ENCODE measurements at places on chromosomes 3 and 15.
A peak's percentile ranks its signal among the peaks of the same experiment; 100 is the strongest.

- DNase-seq = no peak
Measured at GRCh38 chr3:125079675-125080045, 23.9 kb upstream of the HEG1 start.

- DNase-seq = no peak
Measured at GRCh38 chr15:80289528-80290495, 37.8 kb upstream of the CTXND1 start.

DNA sequence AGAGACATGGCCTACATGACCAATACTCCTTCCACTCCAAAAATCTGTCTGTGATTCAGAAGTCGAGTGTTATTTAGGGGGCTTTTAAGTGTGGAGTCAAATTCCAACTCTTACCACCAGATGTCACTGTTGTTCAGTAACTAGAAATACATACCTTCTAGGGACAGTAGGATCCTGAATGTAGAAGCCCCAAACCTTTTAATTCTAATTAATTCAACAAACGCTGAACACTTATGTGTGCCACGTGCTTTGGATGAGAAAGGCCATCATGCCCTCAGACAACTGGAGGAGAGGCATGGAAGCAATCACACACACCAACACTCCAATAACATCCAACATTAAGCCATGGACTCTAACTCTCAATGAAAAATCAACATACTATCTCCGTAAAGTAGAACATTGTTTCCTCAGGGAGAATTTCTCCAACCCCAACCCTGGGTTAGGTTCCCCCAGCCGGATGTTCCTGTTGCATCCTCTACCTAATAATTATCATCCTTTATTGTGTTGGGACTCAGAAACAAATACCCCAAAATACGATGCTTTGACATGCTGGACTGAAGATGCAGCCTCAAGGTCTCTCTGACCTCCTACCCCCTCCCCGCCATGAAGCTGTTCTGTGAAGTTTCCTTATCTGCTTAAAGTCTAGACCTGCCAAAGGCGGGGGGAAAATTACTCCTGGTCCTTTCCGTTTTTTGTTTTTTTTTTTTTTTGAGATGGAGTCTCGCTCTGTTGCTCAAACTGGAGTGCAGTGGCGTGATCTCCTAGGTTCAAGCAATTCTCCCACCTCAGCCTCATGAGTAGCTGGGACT, 8.0 kb upstream of the CCDC13 start:
- peak; percentile 15 for DNase-seq

DNA sequence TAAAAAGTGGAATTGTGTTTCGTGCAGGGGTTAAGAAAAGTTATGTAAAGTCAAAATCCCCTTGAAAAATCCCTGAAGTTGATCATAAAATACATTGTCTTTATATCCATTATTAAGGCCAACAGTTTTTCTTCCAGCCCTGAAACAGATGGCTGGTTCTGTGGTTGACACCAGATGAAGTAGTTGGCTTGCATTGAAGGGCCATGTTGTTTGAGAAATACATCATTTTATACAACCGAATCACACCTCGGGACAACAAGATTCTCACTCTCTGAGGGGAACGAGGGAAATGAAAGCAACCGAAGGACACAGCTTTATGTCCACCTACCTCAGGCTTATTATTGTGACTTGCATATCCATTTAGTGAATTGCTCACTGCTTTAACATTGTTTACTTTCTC, 126.0 kb upstream of the MITF start:
- DNase-seq = no peak

GRCh38 chr15:92444631-92445030, 51.0 kb downstream of the ST8SIA2 start:
- no peak for DNase-seq

- no peak for DNase-seq
Measured at GRCh38 chr15:34999906-35000305, 11.8 kb upstream of the ZNF770 start.

DNA sequence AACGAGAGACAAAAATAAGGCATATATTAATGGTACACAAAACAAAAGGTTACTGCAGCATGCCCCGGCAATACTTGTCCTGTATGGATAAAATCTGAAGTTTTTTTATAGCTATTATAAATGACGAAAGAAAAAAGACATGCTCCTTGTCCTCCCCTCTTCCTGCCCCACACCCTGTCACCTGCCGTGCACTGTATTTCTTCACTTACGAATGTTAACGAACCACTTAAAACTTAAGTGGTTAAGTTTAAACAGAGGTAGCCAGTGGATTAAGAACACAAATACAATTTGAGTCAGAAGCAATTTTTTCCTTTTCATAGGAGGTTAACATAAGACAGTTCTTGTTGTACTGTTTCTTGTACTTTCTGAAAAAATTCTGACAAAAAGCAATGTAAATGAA, 799.1 kb upstream of the NECTIN3 start:
- DNase-seq = no peak

GRCh38 chr3:180073561-180073960, 36.8 kb upstream of the PEX5L start:
- DNase-seq = no peak

DNA sequence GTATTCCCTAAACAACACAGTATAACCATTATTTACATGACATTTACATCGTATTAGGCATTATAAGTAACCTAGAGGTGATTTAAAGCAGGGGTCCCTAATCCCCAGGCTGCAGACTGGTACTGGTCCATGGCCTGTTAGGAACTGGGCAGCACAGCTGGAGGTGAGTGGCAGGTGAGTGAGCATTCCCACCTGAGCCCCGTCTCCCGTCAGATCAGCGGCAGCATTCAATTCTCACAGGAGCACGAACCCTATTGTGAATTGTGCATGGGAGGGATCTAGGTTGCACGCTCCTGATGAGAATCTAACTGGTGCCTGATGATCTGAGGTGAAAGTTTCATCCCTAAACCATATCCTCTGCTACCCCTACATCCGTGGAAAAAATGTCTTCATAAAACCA, 138.2 kb downstream of the ATP10A start:
- no peak for DNase-seq

GRCh38 chr15:49898575-49899283, 220.3 kb downstream of the ATP8B4 start:
- DNase-seq = no peak

- DNase-seq = no peak
Measured at GRCh38 chr15:29789871-29790270, 32.4 kb downstream of the TJP1 start.

GRCh38 chr3:102177075-102177755, 257.6 kb upstream of the ZPLD1 start:
- no peak for DNase-seq

GRCh38 chr15:70336425-70337009, 238.8 kb upstream of the TLE3 start:
- no peak for DNase-seq

GRCh38 chr3:57434041-57434440, 110.1 kb downstream of the DNAH12 start:
- no peak for DNase-seq

DNA sequence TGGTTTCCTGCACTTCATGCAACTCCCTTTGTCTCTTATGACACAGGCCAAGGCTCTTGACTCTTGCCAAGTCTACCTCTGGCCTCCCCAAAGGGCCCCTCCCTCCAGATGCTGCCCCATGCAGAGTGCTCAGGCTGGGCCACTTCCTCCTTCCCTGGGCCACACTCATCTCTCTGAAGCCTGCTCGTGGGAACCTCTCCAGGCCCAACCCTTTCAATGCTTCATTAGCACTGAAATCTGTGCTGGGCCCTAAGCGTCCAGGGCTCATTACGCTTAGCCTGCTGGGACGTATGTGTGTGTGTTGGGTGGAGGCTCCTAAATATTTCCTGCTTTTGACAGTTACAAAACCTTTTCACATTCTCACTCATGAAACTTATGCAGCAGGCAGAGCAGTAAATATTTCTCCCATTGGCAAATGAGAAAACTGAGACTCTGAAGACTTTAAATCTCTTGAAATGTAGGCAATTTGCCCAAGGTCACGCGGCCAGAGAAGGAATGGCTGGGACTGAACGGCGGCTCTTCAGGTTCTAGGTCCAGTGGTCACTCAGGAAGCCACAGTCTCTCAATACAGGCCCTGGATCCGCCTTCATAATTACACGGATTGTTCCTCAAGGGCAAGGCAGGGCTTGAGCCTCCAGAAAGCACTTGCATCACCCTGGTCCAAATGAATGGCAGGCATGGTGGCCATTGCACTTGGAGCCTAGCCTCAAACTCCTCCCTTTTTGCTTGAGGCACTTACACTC, 241.7 kb upstream of the HES1 start:
- no peak for DNase-seq

DNA sequence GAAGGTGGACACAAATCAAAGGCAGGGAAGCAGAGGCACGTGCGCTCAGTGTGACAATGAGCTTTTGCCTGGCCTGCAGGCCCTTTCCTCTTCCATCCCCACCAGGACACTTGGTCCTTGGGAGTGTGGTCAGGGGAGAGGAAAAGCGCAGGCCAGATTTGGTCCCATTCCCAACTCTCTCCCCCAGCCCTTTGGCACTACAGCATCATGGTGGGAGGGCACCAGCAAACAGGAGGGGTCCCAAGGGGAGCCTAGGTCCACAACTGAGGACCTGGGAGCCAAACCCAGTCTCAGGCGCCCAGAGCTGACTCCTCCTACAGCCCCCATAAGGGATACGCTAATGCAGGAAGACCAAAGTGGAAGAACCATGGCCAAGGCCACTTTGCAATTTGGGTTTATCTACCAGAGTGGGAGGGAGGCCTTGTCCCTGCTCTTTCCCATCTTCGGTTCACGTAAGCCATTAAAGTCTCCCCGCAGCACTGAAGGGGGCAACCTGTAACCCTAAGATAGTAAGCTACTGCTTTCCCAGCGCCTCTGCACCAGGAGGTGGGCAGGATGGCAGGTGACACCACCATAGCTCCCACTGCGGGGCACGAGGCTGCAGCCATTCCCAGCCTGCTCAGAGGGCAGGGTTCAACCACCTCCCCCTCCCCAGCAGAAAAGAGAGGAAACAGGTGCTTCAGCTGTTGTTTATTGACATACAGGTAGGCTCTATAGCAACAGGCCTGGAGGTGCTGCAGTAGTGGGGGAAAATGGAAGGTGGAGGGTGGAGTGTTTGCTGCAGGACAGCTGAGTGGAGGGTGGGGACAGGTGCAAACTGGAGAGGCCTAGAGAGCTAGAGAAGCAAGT, 993 bp upstream of the GRAMD2A start:
- no peak for DNase-seq

GRCh38 chr3:4750306-4750968, 228.8 kb upstream of the BHLHE40 start:
- no peak for DNase-seq

DNA sequence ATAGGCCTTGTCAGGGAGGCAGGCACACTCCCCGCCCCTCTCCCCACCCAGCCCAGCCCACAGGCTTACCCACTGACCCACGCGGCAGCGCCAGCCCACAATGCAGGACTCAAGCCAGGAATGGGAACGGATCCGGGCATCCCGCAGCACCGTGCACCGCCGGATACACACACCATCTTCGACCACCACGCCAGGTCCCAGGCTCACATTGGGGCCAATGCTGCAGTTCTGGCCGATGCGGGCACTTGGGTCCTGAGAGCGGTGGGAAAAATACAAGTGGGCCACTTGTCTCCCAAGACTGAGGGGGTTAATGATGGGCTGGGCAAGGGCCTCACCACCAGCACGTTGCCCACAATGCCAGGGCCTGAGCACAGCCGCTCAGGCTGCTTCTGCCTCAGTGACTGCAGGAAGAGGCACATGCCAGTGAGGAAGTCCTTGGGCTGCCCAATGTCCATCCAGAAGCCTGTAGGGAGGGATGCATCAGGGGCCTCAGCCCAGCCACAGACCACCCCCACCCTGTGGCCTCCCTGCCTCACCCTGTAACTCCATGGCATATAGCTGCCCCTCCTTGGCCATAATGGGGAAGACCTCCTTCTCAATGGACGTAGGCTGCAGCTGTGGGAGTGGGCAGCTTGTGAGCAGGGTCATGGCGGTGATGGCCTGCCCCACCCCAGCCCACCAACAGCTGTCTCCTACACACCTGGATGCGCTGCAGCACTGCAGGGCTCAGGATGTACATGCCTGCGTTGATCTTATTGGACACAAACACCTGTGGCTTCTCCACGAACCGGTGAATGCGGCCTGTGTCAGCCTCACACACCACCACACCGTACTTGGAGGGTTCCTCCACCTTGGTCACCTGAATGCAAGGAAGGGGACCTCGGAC, 1.6 kb downstream of the GMPPB start:
- no peak for DNase-seq

DNA sequence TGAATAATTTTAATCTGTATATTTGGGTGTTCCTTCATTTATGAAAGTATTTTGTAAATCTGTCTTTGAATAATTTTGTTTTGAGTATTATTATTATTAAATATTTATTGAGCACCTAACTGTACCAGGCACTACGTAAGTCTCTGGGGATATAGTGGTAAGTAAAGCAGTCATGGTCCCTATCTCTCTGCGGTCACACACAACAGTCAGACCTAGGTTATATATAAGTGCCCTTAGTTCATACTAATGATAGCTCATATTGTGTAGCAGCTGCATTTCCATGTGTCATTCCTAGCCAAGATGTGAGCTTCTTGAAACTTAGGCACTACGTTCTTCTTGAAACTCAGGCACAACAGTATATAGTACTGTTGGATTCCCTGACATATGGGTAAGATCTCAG, 12.4 kb downstream of the NKTR start:
- no peak for DNase-seq

DNA sequence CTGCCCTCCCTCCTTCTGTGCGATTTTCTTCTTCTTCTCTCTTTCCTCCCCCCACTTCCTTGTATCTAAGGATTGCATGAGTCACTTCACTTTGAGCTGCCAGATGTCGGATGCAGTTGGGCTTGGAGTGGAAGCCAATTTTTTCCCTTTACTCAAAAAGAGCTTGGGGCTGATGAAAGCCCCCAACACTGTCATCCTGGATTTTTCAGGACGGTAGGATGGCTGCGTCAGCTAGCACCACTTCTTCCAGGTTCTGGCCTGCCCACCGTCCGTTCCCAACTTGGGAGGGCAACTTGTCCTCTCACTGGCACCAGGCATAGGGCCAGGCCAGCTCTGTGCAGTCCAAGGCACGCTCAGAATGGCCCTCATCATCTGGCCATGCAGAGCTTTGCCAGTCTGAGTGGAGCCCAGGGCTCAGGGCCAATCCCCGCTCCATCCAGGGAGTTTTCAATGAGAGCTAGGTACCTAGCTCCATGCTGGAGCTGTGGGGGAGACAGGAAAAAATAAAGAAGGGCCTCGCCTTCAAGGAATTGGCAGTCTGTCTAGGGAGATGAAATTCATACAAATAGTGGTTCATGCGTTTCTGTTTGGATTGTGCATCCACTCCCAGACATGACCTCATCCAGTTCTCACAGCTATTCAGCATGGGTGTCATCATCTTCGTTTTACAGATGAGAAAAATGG, 47.7 kb upstream of the INSYN1 start:
- no peak for DNase-seq

GRCh38 chr15:77025083-77025901, 30.4 kb downstream of the PSTPIP1 start:
- peak; percentile 4 for DNase-seq

- DNase-seq = no peak
Measured at GRCh38 chr3:103247459-103247858, 812.6 kb downstream of the ZPLD1 start.
